ENCODE measurements at places on chromosomes 12 and 14. TPM values are rescaled to one million over a fixed set of nuclear protein-coding genes. Genes with fewer than 3 reads are reported as not detected.

KRT73 gene
- total RNA-seq: not detected

LYZ gene
- total RNA-seq: not detected

ARHGDIB gene
- total RNA-seq: 7.7 TPM

PHLDA1 gene
- 183 TPM for total RNA-seq

SMOC1 gene
- total RNA-seq: 23.6 TPM

GALC gene
- total RNA-seq: 1.0 TPM

C12orf50 gene
- not detected for total RNA-seq

PPHLN1 gene
- 51.1 TPM for total RNA-seq

PSME1 gene
- total RNA-seq: 126 TPM

OR4E2 gene
- total RNA-seq: not detected

WNT1 gene
- total RNA-seq: not detected

CRACR2A gene
- total RNA-seq: not detected

GDF3 gene
- total RNA-seq: not detected

TMEM233 gene
- not detected for total RNA-seq

WDR89 gene
- total RNA-seq: 14.3 TPM

TSHR gene
- total RNA-seq: not detected

MDP1 gene
- total RNA-seq: 20.2 TPM

MYF6 gene
- total RNA-seq: not detected

LALBA gene
- total RNA-seq: not detected

TAS2R50 gene
- total RNA-seq: 0.86 TPM

EGLN3 gene
- 0.54 TPM for total RNA-seq

HNF1A gene
- total RNA-seq: not detected

CAPZA3 gene
- total RNA-seq: 0.28 TPM

GPR68 gene
- total RNA-seq: 0.10 TPM

AQP5 gene
- total RNA-seq: not detected

JPH4 gene
- total RNA-seq: not detected

LRP10 gene
- 71.0 TPM for total RNA-seq

SLC10A1 gene
- total RNA-seq: not detected

PFDN5 gene
- total RNA-seq: 229 TPM

ATXN7L3B gene
- total RNA-seq: 28.2 TPM

CMA1 gene
- not detected for total RNA-seq

PFKM gene
- 69.3 TPM for total RNA-seq

MAP1LC3B2 gene
- total RNA-seq: 3.4 TPM
